T-helper 2 cell (primary cell): ENCODE measurements at places on chromosomes 5 and 9.

GRCh38 chr5:96807075-96807654 lies 580 bp downstream of the ERAP1 start:
- peak; percentile 31 for DNase-seq

GRCh38 chr5:61401726-61402125 lies 69.7 kb downstream of the ZSWIM6 start:
- no peak for DNase-seq

GRCh38 chr5:156201788-156202403 lies 125.1 kb upstream of the SGCD start:
- no peak for DNase-seq

GRCh38 chr9:128689820-128690683 lies 1.0 kb downstream of the SET start:
- DNase-seq = peak; percentile 84

GRCh38 chr5:64384765-64385164 lies 121.0 kb upstream of the RGS7BP start:
- no peak for DNase-seq

GRCh38 chr5:34521628-34522290 lies 134.4 kb upstream of the RAI14 start:
- DNase-seq = no peak

DNA sequence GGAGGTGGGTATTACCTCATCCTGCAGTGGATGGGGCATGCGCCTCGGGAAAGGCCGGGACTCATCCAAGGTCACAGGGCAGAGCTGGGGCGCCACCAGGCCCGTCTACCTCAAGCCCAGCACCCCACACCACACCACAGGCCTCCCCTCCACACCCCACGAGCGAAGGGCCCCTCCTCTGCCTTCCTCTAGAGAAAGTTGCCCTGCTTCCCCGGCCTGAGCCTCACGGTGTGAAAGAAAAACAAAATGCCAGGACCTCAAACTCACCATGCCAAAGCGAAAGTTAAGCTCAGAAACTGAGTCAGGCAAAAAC lies 161.1 kb downstream of the COL23A1 start:
- no peak for DNase-seq

- no peak for DNase-seq
Measured at GRCh38 chr9:123568691-123569688, 213.0 kb downstream of the CRB2 start.

GRCh38 chr5:76579166-76579937 lies 43.9 kb downstream of the F2RL2 start:
- DNase-seq = no peak

DNA sequence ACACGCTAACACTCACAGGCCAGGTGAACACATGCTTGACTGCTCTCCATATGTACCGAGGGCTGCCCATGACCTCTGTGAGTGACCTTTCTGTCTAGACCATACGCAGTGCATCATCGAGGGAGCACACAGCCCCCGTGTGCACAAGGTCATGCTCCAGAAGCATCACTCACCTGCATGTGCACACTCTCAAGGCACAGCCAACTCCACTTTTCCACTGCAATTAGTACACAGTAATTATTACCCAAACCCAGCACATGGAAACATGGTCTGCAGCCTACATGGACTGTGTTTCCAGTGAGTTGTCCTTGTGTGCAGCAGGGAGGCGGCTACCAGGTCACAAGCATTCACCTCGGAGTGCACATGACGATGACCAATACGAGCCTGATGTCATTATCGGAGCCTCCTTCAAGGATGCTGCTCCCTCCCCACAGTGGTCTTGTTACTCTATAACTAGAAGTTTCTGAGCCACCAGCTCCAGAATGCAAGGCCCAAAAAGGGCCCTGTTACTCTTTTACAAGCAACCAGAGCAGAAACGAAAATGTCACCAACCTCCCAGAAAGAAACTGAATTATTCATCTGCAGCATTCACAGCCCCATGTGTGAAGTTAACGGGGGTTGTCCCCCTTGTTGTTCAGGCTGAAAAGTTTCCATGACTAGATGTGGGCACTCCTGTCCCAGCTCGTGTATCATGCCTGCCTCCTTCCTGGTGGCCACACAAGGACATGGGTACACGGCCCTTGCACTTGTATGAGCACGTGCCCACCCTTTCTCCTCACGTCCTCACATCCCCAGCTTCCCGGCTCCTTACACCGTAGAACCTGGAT lies 31.2 kb downstream of the SEMA4D start:
- no peak for DNase-seq

DNA sequence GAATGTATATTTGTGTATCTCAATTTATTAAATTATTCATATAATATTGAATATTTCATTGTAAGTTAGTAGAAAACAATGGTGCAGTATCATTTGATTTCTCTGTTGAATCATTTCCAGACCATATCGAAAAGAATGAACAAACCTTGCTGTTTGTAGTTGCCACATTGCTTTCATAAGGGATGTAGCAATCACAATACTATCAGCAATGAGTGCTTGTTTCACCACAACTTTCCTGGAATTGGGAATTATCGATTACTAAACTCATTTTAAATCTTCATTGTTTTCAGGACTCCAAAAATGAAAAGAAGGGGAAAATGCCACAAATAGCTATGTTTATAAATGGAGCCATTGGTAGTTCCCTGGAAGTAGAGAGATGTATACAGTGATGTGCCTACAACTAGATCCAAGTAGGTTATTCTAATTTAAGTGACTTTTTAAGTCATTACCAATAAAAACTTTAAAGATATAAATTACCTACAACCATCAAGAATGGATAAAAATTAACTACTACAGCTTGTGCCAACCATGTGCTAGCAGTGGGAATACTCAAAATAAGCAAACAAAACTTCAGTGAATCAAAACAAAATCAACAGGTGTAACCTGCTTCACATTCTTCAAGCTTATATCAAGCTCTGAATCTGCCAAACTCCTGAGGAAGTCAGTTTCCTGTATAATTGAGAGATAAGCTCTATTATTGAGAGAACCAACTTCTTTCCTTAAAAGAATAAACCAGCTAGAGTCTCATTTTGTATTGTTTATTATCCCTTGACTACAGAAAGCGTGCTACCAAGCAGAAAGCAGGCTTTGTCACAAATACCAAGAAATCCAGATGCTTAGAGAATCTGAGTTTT lies 358.6 kb downstream of the ADGRV1 start:
- no peak for DNase-seq
